Globus pallidus (tissue), 1 donor: ENCODE measurements at places on chromosomes 4 and X.
A peak's percentile ranks its signal among the peaks of the same experiment; 100 is the strongest.

DNA sequence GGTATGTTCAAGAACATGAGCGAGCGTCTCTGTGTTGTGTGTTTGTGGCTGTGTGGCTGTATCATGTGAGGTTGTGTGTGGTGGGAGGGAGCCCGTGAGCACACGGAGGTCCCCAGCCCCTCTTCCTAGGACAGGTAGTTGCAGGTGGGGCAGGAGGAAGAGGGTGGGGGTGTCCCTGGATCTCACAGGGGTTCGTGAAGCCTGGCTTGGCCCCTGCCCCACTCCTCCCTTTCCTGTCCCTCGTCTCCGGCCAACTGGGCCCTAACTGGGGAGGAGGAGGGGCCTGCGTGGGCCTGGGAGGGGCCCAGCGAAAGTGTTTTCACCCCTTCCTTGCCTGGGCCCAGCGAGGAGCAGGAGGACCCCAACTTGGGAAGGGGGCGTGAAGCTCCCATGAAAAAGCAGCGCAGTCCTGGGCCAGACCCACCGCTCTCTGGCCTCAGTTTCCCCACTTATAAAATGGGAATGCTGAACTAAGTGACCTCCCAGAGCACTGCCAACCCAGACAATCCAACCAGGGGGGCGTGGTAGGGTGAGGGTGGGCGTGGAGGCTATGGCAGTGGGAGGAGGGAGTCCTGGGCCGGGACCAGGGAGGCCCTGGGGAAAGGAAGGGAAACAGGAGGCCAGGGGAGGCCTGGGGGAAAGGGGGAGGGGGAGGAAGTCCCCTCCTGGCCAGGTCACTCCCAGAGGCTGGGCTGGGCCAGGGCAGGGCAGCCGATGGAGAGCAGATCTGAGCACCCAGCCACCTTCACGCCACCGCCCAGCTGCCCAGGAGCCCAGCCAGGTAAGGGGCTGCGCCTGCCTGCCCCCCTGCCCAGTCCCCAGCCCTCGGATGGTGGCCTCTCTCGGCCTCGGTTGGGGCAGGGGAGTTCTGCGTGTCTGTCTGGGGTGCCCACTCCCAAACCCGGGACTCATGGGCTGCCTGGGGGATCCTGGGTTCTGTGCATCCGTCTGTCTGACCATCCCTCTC lies at the start of gene AVPR2:
TSS of gene AVPR2 (plus strand) at position 683 of the 967 bp plus-strand sequence. CDS start 473 bp downstream, outside the sequence.
- DNase-seq, result no peak

- DNase-seq, result no peak
Measured at GRCh38 chr4:74056858-74057562, 18.5 kb upstream of the CXCL3 start.

- DNase-seq, result no peak
Measured at GRCh38 chr4:184383497-184384055, 90.8 kb downstream of the IRF2 start.

DNA sequence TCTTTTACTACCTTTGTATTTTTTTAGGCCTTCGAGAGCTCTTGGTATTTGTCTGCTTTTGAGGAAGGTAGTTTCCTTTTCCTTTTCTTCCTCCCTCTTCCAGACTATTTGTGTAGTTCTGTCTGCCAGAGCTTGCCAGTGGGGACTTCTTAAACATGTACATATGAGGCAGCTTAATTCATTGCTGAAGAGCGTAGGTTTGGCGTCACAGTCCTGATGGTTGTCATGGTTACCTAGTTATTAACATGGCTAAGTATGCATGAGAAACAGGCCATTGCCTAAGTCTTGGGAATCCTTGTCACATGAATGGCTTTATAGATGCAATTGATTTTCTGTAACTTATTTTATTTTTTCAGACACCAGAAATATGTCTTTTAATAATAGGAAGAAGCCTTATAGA lies 48.5 kb upstream of the ARMCX2 start:
- DNase-seq, result no peak

DNA sequence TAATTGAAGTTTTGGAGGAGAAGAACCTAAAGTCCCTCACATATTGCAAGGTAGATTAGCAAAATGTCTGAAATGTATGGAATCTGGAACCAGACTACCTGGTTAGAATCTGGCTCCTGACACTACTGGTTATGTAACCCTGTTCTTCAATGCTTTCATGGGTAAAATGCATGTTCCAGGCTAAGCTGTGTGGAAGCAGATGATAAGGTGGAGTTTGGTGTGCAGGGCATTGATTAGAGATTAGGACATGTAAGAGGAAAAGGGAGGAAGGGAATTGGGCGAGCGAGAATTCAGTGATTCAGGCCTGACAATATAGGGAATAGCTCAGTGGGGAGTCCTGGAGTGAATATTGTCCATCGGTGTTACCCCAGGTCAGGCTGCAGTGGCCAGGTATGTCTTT lies 165.8 kb upstream of the SFRP2 start:
- DNase-seq, result no peak

DNA sequence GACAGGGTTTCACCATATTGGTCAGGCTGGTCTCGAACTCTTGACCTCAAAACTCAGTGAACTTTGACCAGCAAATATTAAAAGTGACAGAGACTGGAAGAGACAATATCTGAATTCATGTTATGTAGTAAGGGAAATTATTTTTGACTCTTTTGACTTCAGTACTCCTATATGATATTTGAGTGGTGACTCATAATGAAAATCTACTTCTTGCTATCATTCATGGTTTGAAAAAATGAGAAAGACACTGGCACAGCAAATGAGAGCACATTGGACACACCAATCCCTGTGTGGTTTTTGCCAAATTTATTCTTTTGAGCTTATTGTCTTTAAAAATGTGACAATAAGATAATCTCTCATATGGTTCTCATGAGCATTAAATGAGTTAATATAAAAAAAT lies 109.4 kb downstream of the GPM6A start:
- no peak for DNase-seq

DNA sequence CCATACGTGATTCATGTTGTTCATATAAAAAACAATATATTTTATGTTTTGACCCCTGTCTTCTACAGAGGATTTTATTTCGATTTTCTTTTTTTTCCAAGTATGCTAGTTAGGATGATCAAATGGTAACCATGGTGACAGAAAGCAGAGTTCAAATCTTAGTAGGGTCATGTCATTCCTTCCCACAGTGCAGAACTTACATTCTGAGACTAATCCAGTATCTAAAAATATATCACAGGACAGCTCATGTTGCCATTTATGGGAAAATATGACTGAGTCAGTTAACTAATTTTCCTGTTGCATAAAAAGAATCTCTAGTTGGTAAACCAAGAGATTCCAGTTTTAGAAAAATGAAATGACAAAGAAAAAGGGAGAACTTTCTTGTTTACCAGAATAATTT lies 209.5 kb downstream of the PARM1 start:
- DNase-seq, result no peak

- peak; percentile 32 for DNase-seq
Measured at GRCh38 chr4:81469781-81470455, 1.8 kb downstream of the RASGEF1B start.

GRCh38 chr4:18296411-18296810 lies 274.9 kb upstream of the LCORL start:
- DNase-seq, result no peak
